Testis (tissue), 5 donors: ENCODE measurements at places on chromosomes 5 and 9. TPM values are rescaled to one million over a fixed set of nuclear protein-coding genes. Genes with fewer than 3 reads are reported as not detected.

SLC2A8 gene
- 62.7 TPM for total RNA-seq

NR6A1 gene
- total RNA-seq = 92.1 TPM

DNA sequence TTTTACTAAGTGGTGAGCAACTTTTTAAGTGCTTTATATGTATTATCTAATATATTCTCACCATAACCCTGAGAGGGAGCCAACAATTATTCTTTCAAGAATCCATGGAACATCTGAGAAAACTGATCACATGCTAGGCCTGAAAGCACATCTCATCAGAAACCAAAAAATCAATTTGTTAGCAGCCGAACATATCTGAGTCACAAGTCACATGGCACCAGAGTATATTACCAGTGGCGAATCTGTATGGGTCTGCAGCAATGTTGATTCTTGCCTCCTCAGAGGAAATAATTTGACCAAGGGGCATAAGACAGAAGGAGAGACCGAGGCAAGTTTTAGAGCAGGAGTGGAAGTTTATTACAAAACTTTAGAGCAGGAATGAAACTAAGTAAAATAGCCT is 25.3 kb upstream of the SIL1 start:
- no peak overlapping the region for H3K4me3 ChIP-seq
- H3K27ac ChIP-seq = no peak overlapping the region
- H3K36me3 ChIP-seq = no peaks in the 10 kb centered on the region
- DNase-seq = no peak

DNA sequence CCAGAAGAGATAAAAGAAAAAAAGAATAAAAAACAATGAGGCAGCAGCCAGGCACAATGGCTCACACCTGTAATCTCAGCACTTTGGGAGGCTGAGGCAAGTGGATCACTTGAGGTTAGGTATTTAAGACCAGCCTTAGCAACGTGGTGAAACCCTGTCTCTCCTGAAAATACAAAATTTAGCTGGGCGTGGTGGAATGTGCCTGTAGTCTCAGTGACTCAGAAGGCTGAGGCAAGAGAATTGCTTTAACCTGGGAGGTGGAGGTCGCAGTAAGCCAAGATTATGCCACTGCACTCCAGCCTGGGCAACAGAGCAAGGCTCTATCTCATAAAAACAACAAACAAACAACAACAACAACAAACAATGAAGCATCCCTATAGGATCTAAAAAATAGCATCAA is 121.5 kb downstream of the HMHB1 start:
- no peaks in the 10 kb centered on the region for H3K27me3 ChIP-seq
- no peak for DNase-seq
- no peak overlapping the region for H3K4me3 ChIP-seq
- H3K36me3 ChIP-seq = no peaks in the 10 kb centered on the region

SEC61B gene
- 78.3 TPM for total RNA-seq

- no peak for DNase-seq
- peaks cover 9% of the 10 kb centered on the region for H3K4me1 ChIP-seq
- no peak overlapping the region for H3K4me3 ChIP-seq
- no peak overlapping the region for H3K27ac ChIP-seq
- H3K36me3 ChIP-seq = no peaks in the 10 kb centered on the region
- no peaks in the 10 kb centered on the region for H3K27me3 ChIP-seq
Observed at GRCh38 chr5:31992377-31992776, 181.7 kb downstream of the GOLPH3 start.

GRCh38 chr5:131533836-131534235 is 101.2 kb downstream of the RAPGEF6 start:
- H3K27me3 ChIP-seq = no peaks in the 10 kb centered on the region
- no peak overlapping the region for H3K27ac ChIP-seq
- DNase-seq = no peak

APBA1 gene
- 7.7 TPM for total RNA-seq

ALDH7A1 gene
- 57.2 TPM for total RNA-seq

AK8 gene
- 15.0 TPM for total RNA-seq

DNA sequence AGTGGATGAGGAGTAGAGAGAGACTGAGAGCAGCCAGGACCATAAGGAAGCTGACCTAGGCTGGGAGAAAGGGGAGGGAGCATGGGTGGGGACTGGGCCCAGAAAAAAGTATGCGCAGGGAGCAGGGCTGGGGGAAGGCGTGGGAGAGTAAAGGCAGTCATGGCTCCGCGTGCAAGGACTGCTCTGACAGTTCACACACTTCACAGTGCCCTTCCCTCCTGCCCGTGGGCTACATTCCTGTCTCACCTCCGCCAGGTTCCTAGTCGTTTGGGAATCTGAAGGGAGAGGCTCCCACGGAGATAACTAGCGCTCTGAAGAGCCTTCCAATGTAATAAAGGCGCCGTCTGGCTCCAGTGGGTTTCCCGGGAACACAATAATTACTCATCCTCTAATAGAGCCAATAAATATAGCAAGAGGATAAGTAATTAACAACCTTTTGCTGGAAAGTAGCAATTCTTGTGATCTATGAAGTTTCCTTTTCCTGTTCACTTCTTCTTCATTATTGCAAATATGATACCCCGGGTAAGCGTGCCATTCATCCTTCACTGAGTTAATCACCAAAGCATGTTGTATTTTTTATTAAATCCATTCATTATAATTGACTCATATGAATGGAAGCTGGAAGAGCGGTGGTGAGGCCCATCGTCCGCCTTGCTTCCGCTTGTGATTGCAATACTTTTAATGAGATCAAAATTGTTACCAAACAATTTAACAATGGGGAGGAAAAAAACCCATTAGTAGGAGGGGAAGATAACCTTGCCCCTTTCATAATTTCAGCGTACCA is 39.3 kb downstream of the TTLL11 start:
- no peak overlapping the region for H3K4me3 ChIP-seq
- no peaks in the 10 kb centered on the region for H3K27me3 ChIP-seq
- no peaks in the 10 kb centered on the region for H3K36me3 ChIP-seq
- no peak for DNase-seq
- H3K4me1 ChIP-seq = no peaks in the 10 kb centered on the region
- no peak overlapping the region for H3K27ac ChIP-seq

- no peak overlapping the region for H3K27ac ChIP-seq
- H3K4me1 ChIP-seq = no peaks in the 10 kb centered on the region
- no peaks in the 10 kb centered on the region for H3K27me3 ChIP-seq
- no peak overlapping the region for H3K4me3 ChIP-seq
- no peaks in the 10 kb centered on the region for H3K36me3 ChIP-seq
- DNase-seq = no peak
Observed at GRCh38 chr5:63170486-63170885, 591.9 kb downstream of the LRRC70 start.

DNAI1 gene
- total RNA-seq = 22.7 TPM

- H3K27me3 ChIP-seq = no peaks in the 10 kb centered on the region
- DNase-seq = no peak
- no peaks in the 10 kb centered on the region for H3K36me3 ChIP-seq
- H3K27ac ChIP-seq = no peak overlapping the region
Observed at GRCh38 chr5:123701511-123702200, 189.7 kb downstream of the CSNK1G3 start.

DNA sequence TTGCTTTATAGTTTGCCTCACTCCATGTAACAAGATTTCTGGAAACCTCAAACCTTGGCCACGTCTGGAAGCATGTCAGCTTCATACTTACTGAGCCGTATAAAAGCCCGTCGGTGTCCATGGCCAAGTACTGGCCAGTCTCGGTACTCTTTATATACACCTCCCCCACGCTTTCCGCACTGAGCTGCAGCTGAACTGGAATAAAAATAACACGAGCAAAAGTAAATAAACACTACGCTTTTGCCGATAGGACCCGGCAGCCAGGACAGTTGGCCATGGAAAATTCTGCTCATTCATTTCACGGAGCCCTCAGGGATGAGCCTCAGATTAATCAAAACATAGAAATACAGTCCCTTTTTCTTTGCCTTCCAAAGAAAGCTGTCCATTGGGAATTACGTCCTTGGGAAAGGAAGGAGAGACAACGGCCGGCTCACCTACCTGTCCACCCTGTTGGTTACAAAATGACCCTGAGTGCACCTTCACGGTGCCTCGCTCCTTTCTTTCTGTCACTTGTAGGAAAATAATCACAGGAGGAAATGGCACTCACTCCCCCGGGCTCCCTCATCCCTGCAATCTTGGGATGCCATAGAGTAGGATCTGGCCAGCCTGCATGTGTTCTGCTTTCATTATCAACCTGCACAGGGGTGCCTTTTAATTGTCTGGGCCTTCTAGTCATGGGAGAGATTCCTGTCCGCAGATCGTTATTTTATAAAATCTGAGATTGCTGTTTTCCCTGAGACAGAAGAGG is 85.1 kb downstream of the FGF1 start:
- H3K4me3 ChIP-seq = no peak overlapping the region
- no peaks in the 10 kb centered on the region for H3K27me3 ChIP-seq
- peak overlapping the region; percentile 60 for H3K27ac ChIP-seq
- peak; percentile 70 for DNase-seq

NTNG2 gene
- total RNA-seq = 23.7 TPM

- H3K4me1 ChIP-seq = no peaks in the 10 kb centered on the region
- H3K36me3 ChIP-seq = no peaks in the 10 kb centered on the region
- H3K27ac ChIP-seq = no peak overlapping the region
- DNase-seq = peak; percentile 69
Observed at GRCh38 chr5:26700759-26701384, 337.5 kb downstream of the CDH9 start.

TNC gene
- total RNA-seq = 3.3 TPM

GRCh38 chr5:41770799-41771198 is 99.4 kb downstream of the OXCT1 start:
- H3K4me1 ChIP-seq = no peaks in the 10 kb centered on the region
- H3K27me3 ChIP-seq = no peaks in the 10 kb centered on the region
- no peak for DNase-seq
- H3K36me3 ChIP-seq = no peaks in the 10 kb centered on the region

GRCh38 chr5:35458824-35459207 is 158.8 kb upstream of the SPEF2 start:
- no peaks in the 10 kb centered on the region for H3K27me3 ChIP-seq
- peaks cover 5% of the 10 kb centered on the region for H3K4me1 ChIP-seq
- H3K27ac ChIP-seq = no peak overlapping the region
- no peak overlapping the region for H3K4me3 ChIP-seq
